ENCODE measurements at places on chromosomes 1 and 21. TPM values are rescaled to one million over a fixed set of nuclear protein-coding genes. Genes with fewer than 3 reads are reported as not detected.

GRCh38 chr1:65025794-65026193 lies 59.4 kb upstream of the JAK1 start:
- DNase-seq, result no peak

GRCh38 chr1:189524501-189524900 lies 953.2 kb downstream of the BRINP3 start:
- no peak for DNase-seq

DNA sequence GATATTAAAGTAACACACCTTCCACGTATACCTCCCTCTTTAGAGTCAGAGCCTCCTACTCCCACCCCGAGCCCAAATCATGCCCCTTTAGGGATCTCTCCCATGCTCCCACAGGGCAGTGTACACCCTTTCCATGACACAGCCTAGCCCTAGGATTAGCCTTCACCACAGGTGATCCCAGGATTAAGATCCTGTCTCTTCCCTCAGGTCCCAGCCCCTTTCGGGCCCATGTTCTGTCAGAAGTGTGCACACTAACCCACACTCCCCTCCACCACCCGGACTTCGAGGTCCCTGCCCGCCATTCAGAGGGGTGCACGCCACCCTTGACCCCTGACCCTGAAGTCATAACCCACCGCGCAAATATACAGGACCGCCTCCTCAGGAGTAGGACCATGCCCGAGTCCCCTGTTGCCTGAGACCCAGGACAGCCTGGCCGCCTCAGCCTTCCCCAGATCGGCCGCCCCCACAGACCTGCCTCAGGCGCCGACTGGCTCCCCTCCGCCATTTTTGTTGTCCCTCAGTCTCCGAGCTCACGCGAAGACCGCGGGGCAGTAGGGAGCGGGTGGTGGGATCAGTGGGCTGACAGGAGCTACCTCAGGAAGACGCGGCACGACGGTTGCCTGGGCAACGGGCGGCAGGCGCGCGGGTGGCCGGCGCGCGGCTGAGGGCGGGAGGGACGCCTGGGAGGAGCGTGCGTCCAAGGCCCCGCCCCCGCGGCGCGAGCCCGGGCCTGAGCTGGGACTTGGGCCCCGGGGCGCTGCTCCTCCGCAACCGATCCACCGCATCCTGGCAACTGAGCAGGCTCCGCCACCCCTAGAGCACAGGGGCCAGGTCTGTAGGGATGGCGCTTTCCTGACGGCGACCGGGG lies at the start of gene AGBL4:
AGBL4 (minus strand) TSS at position 663 of the 868 bp plus-strand sequence.
- DNase-seq, result no peak

DNA sequence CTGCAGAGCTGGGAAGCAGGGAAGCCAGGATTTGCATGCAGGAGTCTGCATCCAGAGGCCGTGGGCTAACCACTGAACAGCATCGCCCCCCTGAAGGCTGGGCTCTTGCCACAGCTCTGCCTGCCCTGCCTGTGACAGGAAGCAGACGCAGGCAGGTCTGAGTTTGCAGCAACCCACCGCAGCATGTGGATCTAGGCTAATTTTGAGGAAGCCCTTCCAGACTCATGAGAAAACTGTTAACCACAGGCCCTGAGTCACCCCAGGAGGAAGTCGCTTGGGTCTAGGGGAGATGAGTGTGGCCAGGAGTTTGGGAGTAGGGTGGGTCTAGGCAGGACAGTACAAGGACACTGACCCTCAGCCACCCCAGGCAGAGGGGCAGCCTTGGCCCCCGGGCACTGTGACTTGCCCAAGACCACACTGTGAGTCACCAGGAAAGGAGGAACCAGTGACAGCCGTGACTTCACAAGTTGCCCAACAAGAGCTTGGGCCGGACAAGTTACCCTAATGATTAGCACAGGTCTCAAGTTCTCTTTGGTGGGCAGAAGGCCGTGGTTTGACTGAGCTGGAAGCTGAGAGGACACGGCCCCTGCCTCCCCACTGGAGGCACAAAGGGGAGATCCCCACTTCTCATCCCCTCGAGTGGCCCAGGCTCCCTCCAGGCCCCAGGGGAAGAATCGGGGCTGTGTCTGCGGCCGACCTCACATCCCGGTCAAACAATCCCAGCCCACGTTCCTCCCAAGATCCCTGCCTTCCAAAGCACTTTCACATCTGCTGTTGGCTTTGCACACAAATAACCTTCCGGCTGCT lies 826 bp downstream of the LAPTM5 start:
- peak; percentile 70 for DNase-seq

GRCh38 chr1:169571450-169571849 lies 14.8 kb downstream of the F5 start:
- no peak for DNase-seq

- no peak for DNase-seq
These were observed 148.6 kb upstream of the HOOK1 start for GRCh38 chr1:59666106-59666505.

DNA sequence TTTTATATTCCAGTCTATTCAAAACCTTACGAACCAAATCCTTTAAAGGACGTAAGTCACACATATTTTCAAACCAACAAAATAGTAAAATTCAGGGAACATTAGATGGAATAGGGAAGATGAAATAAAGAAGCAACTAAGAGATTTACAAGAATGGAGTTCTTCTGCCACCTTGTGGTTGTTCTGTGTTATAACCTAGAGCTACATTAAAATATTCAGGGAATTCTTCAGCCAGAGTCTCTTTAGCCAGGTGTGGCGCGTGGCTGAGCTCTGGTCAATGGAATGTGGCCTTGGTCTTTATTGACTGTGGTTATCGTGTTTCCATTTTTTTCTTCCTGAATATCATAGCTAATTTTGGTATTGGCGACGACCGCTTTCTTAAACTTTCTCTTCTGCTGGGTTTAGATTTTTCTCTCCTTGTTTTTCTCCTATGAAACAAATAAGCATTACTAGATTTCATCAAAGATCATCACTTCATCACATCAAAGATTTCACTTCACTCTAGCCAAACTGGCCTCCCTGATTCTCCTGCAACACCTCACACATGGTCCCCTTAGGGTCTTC lies 221.3 kb downstream of the MRPL39 start:
- DNase-seq, result no peak

GRCh38 chr1:117570988-117571409 lies 34.8 kb upstream of the TENT5C start:
- no peak for DNase-seq

DNA sequence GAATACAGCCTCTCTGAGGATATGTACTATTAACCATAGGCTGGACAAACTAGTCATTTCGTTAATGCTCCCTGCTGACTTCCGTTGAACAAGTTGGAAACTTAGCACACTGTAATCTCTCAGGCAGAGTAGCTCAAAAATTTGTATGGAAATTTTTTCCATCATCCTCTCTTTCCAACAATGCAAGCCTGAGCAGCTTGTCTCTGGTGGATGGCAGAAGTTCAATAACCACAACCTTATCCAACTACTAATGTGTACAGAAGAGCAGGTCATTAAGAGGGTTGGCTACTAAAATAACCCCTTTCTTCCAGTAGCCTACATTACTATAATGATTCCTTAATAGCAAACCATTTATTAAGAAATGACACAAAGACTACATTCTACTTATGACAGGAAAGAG lies 262.3 kb downstream of the NFIA start:
- DNase-seq, result no peak

GRCh38 chr1:45246760-45247159 lies 40.4 kb upstream of the ZSWIM5 start:
- no peak for DNase-seq

DNA sequence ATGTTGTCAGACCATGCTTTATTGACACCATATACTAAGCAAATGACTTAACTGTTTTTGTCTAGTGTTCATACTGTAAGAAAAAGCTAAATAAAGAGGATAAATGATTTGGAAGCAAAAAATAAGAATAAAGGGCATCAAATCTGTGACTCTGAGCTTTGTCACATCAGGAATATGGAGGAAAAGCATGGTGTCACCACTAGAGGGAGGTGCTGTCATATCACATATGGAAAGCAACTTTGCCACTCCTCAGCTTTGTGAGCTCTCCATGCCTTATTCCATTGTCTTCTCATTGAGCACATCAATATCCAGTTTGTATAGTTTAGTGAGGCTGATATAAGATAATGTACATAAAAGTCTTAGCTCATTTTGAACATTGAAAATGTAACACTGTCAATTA lies 20.8 kb upstream of the GBP1 start:
- DNase-seq, result no peak

DNA sequence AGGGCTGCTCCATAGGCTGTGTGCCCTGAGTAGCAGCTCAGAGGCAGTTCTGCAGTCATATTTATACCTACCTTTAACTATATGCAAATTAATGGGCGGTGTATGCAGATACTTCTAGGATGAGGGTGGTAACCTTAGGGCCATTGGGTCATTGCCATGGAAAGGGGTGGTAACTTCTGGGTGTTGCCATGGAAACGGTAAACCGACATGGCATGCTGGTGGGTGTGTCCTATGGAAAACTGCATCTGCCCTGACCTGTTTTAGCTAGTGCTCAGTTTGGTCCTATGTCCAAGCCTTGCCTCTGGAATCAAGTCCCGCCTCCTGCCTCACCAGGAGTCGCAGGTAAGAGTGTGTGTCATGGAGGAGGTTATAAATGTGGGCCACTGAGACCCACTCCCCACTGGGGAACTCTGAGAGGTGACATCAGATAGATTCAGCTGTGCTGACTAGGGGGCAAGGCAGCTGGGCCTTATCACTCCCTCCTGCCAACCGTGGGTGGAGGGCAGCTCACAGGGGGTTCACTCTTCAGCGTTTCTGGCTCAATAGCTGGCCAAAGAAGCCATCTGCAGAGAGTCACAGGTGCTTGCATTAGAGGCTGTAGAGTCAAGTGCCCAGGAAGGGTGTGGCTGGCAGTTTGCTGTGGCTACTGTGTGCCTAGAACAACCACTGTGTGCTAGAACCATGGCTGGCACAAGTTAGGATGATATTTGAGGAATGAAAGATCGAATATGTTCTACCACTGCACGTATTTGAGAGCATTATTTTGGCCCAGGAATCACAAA lies 19.0 kb downstream of the BACE2 start:
- no peak for DNase-seq

DNA sequence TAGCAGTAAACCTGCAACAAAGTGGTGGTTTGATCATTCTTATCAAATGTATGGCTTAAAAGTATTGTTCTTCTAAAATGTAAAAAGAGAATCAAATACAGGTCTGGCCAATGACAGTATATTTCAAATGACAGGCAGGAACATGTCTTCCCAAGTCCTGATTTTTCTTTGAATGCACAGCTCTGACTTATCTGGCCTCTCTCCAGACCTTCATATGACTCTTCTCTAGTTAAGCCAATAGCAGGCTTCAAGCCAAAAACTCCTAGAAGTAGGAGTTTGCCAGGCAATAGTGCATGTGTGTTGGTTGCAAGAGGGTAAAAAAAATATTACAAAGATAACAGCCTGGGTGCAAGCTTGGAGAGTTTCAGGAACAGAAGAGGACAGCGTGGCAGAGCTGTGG lies 345.5 kb downstream of the SMYD3 start:
- DNase-seq, result no peak

- no peak for DNase-seq
These were observed 72.1 kb downstream of the PDE9A start for GRCh38 chr21:42725416-42725930.

DNA sequence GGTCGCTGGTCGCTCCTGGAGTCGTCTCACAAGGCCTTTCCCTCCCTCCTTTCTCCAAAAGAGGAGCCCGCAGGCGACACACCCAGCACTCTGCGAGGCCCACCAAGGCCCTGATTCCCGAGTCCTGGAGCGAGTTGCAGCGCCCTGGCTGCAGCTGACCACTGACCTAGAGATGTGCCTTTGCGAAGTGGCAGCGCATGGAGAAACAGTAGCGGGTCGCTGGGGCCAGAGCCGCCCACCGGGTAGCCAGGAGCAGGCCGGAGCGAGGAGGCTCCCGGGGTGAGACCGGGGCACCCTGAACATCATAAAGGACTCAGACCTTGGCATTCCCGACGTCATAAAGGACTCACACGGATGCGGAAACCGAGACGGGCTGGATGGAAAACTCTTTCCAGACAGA lies 10.3 kb upstream of the NBPF11 start:
- no peak for DNase-seq

GRCh38 chr1:235775246-235775860 lies 91.4 kb downstream of the LYST start:
- DNase-seq, result no peak

GRCh38 chr21:41684381-41685245 lies 82.2 kb downstream of the RIPK4 start:
- no peak for DNase-seq

DNA sequence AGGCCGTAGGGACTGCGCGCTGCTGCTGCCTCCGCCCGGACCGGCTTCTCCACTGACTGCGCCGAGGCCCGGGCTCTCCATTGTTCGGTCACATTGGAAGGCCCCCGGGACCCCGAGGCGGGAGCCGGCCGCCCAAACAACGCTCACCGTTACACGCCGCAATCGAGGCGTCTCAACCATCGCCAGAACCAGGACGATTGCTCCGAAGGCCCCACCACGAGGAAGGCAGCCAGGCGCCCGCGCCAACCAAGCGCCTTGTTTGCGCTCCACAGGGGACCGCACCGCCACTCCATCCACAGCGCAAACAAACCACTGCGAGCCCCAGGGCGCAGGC lies 595 bp downstream of the GLUL start:
- DNase-seq, result no peak

DNA sequence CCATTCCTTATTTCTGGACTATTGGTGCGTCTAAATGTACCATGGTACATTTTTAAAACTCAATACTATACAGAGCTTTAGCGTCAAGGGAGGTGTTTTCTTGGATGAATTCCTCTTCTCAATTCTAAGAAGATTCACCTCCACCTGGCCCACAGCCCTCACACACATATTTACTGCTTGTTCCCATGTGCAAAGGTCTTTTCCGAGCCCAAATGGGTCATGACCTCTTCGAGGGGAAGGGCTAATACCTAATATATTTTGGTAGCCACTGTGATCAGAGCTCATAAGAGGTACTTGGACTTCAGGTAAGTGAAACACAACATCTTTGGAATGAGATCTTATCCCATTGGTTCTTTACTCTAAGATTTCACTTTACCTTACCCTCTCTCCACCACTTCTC lies 205.9 kb downstream of the SDCCAG8 start:
- DNase-seq, result no peak

The SLC41A1 gene
- total RNA-seq, result 14.1 TPM

The SLC45A3 gene
- 1.3 TPM for total RNA-seq

The TNFRSF1B gene
- 15.9 TPM for total RNA-seq

The YBEY gene
- total RNA-seq, result 12.3 TPM

The CCDC18 gene
- 6.1 TPM for total RNA-seq

The FABP3 gene
- total RNA-seq, result not detected

The PGBD5 gene
- total RNA-seq, result under 0.01 TPM

The LMOD1 gene
- total RNA-seq, result 157 TPM

The JAK1 gene
- 92.7 TPM for total RNA-seq

The HSPB7 gene
- 3.3 TPM for total RNA-seq

The ACTA1 gene
- total RNA-seq, result 0.26 TPM

The LRRN2 gene
- total RNA-seq, result 1.7 TPM
